ENCODE measurements at places on chromosomes 13 and 19. TPM values are rescaled to one million over a fixed set of nuclear protein-coding genes. Genes with fewer than 3 reads are reported as not detected.

DNA sequence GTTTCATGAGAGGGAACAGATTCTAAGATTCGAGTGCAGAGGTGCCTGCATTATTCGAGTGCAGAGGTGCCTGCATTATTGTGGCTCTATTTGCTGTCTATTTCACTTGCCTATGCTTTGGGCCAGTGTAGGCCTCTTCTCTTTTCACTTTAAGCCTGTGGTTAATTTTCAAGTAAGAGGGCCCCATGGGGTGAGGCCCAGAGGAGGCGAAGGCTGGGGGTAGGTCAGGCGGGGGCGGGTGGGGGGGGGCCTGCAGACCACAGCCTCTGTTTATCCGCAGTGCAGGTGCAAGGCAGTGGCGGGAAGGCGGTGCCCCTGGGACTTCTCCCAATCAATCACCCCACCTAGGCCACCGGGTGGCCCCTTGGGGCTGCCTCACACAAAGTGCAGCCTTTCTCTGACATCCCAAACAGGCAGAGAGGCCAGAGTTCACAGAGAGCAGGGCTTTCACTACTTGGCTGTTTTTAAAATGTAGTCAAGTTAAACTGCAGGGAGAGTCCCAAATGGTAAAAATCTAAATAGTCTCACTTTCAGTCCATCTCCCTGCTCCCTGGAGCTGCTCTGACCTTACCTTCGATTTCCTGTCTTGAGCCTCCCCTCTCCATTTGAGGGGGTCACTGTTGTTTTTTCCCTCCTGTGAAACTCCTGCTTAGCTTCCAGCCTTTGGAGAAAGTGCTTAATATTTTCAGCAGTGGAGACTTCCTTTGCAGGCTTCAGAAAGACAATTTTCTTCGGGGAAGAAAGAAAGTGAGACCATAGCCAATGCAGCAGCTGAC, 249.0 kb downstream of the DLEU7 start:
- H3K27me3 ChIP-seq, result no peaks in the 10 kb centered on the region
- H3K36me3 ChIP-seq, result no peaks in the 10 kb centered on the region
- H3K27ac ChIP-seq, result peak overlapping the region; percentile 79
- H3K4me3 ChIP-seq, result no peak overlapping the region
- H3K4me1 ChIP-seq, result peaks cover 99% of the 10 kb centered on the region

DNA sequence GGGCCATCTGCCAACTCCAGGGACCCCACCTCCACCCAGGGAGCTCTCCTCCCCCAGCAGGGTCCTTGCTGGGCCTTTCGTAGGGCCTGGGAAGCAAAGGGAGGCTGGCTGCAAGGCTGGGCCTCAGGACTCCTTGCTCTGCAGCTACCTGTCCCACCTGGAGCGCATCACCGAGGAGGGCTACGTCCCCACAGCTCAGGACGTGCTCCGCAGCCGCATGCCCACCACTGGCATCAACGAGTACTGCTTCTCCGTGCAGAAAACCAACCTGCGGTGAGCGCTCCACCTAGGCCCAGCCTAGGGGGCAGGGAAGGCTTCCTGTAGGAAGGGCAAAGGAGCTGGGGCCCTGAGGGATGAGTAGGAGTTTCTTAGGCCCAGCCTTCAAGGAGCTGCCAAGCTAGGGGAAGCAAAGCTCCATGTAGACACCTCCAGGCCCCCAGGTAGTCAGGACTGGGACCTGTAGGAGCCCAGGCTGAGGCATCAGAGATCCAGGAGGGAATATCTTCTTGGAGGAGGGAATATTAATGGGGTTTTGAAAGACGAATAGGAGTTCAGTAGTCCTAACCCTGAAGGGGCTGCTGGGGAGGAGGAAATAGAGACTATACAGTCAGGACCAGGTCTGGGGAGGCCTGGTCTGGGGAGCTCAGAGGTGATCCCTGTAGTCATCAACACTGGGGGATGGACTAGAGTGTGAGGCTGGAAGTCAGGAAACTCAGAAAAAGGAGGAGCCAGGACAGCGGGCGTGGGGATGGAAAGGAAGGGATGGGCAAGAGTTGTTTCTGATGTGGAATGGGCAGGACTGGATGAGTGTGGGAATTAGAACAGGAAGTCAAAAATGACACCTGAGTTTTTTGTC, 16.0 kb downstream of the GNA15 start:
- no peak overlapping the region for H3K27ac ChIP-seq
- H3K27me3 ChIP-seq, result no peaks in the 10 kb centered on the region
- H3K4me3 ChIP-seq, result no peak overlapping the region
- peaks cover 15% of the 10 kb centered on the region for H3K4me1 ChIP-seq

- no peak for DNase-seq
- no peaks in the 10 kb centered on the region for H3K36me3 ChIP-seq
- no peaks in the 10 kb centered on the region for H3K4me1 ChIP-seq
- no peak overlapping the region for H3K27ac ChIP-seq
Measured at GRCh38 chr13:98260357-98261164, 83.5 kb upstream of the RNF113B start.

DNA sequence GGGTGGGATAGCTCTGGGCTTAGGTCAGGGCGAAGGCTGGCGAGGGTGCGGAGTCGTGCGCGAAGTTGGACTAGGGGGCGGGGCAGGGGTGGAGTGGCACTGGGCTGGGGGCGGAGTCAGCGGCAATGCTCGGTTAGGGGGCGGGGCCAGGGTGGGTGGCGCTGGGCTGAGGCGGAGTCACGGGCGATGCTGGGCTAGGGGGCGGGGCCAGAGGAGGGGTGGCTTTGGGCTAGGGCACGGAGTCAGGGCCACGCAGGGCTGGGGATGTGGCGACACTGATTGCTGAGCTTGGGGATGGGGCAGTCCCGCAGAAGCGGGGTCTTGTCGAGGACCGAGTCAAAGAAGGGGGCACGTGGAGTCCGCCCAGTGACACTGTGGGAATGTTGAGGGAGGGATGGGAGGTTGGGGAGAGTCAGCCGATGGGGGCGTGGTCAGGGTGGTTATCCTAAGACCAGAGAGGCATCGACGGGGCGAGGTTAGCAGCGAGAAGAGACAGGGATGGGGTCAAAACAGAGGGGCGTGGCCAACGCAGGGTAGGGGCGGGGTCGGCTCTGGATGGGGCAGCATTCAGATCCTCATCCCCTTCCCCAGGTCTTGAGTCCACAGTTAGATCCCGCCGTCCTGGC, 8.7 kb downstream of the HOMER3 start:
- H3K4me1 ChIP-seq, result peaks cover 14% of the 10 kb centered on the region
- peaks cover 11% of the 10 kb centered on the region for H3K36me3 ChIP-seq
- peak overlapping the region; percentile 21 for H3K4me3 ChIP-seq
- no peaks in the 10 kb centered on the region for H3K27me3 ChIP-seq
- no peak overlapping the region for H3K27ac ChIP-seq

Gene FOSB
- total RNA-seq, result 40.9 TPM

DNA sequence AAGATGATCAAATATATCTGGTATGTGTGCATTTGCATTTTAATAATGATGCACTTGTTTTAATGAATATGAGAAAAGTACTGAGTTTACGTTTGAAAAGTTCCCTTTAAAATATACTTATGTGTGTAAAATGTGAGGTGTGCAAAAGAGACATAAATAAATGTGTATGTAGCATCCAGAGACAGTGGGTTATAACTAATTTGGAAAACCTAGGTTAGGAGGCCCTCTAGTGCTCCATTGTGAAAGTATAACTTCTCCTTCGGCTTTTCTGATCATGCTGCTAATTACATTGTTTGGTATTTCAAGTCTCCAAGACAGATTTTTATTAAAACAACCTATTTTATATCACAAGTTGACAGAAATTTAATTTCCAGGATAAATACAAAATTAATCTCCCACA, 30.1 kb downstream of the SCEL start:
- no peak overlapping the region for H3K27ac ChIP-seq
- H3K27me3 ChIP-seq, result no peaks in the 10 kb centered on the region
- DNase-seq, result peak; percentile 48
- no peaks in the 10 kb centered on the region for H3K4me1 ChIP-seq

- H3K27me3 ChIP-seq, result no peaks in the 10 kb centered on the region
- no peaks in the 10 kb centered on the region for H3K36me3 ChIP-seq
- H3K27ac ChIP-seq, result no peak overlapping the region
- no peaks in the 10 kb centered on the region for H3K4me1 ChIP-seq
- DNase-seq, result no peak
- H3K4me3 ChIP-seq, result no peak overlapping the region
Measured at GRCh38 chr13:71828117-71828516, 38.9 kb downstream of the DACH1 start.

Gene ERICH6B
- not detected for total RNA-seq

- no peak for DNase-seq
- peaks cover 2% of the 10 kb centered on the region for H3K27me3 ChIP-seq
- no peak within 1 kb of the TSS for H3K27ac ChIP-seq
- H3K36me3 ChIP-seq, result no peaks in the 10 kb centered on the region
- no peak within 1 kb of the TSS for H3K4me3 ChIP-seq
- H3K4me1 ChIP-seq, result peaks cover 4% of the 10 kb centered on the region
Measured at GRCh38 chr19:55325172-55325571, at the start of gene TMEM150B. TMEM150B (minus strand) TSS chr19:55325341; CDS start chr19:55321036, 4,305 bp downstream.

Gene WDR87
- total RNA-seq, result 0.07 TPM

DNA sequence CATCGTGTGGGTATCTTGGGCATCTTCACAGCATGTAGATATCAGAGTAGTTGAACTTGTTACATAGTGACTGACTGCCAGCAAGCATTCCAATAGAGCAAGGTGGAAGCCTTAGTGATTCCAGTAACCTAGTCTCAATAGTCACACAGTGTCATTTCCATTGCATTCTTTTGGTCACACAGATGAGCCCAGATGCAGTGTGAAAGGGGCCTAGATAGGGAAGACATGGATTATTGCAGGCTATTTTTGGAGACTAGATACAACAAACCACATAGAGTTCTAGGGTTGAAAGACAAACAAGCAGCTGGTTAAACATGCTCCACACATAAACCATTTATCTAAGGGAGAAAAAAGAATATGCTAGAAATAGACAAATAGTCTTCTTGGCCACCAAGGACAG, 553.5 kb downstream of the DCT start:
- H3K36me3 ChIP-seq, result no peaks in the 10 kb centered on the region
- no peaks in the 10 kb centered on the region for H3K27me3 ChIP-seq
- H3K27ac ChIP-seq, result no peak overlapping the region
- DNase-seq, result no peak

DNA sequence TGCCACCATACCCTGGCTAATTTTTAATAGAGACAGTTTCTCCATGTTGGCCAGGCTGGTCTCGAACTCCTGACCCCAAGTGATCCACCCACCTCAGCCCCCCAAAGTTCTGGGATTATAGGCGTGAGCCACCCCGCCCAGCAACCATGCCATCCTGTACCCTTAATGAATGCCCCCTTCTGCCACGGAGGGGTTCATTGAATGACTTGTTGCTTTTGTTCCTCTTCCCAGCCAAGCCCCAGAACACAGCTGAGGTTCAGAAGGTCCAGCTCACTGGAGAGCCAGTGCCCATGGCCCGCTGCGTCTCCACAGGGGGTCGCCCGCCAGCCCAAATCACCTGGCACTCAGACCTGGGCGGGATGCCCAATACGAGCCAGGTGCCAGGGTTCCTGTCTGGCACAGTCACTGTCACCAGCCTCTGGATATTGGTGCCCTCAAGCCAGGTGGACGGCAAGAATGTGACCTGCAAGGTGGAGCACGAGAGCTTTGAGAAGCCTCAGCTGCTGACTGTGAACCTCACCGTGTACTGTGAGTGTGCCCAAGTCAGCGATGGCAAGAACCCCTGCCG, 6.0 kb downstream of the PVR start:
- H3K4me3 ChIP-seq, result no peak overlapping the region
- H3K4me1 ChIP-seq, result peaks cover 11% of the 10 kb centered on the region

- H3K27me3 ChIP-seq, result no peaks in the 10 kb centered on the region
- DNase-seq, result no peak
- peak overlapping the region; percentile 76 for H3K4me3 ChIP-seq
- peak overlapping the region; percentile 84 for H3K27ac ChIP-seq
Measured at GRCh38 chr19:56139847-56140582, 1.1 kb upstream of the ZNF444 start.

- no peak for DNase-seq
- H3K27me3 ChIP-seq, result no peaks in the 10 kb centered on the region
- no peak overlapping the region for H3K27ac ChIP-seq
- H3K36me3 ChIP-seq, result no peaks in the 10 kb centered on the region
- no peaks in the 10 kb centered on the region for H3K4me1 ChIP-seq
Measured at GRCh38 chr19:19606021-19606420, 12.5 kb downstream of the PBX4 start.

DNA sequence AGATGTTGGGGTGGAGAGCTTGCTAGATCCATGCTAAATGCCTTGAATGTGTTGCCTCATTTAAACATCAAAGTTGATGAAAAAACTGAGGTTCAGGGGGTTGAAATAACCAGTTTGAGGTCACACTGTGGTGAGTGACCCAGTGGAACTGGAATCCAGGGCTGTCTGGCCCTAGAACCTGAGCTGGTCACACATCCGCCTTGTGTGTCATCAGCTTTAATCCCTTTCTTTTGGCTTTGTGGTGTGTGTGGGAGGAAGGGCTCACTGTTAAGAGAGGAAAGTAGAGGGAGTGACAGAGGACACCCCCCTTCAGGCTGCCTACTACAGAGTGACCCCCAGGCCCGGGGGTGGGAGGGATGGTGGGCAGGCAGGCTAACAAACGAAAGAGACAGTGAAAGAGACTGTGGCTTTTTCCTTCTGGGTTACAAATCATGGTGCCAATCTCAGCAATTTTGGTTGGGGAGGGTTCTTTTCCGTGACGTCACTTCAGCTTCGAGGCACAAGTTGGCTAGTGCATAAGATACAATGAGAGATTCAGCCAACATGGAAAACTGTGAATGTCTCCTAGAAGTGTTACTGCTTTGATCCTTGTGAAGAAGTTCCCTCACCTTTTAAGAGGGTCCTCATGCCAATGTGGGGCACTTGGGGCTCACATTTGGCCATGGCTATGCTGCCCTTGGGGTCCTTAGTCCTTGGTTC, 164.9 kb downstream of the DLEU7 start:
- H3K4me1 ChIP-seq, result peaks cover 24% of the 10 kb centered on the region
- no peaks in the 10 kb centered on the region for H3K27me3 ChIP-seq
- DNase-seq, result no peak
- no peak overlapping the region for H3K27ac ChIP-seq

- no peak overlapping the region for H3K4me3 ChIP-seq
- no peaks in the 10 kb centered on the region for H3K27me3 ChIP-seq
- H3K27ac ChIP-seq, result no peak overlapping the region
- H3K36me3 ChIP-seq, result no peaks in the 10 kb centered on the region
- H3K4me1 ChIP-seq, result no peaks in the 10 kb centered on the region
Measured at GRCh38 chr13:36509369-36509768, 77.1 kb downstream of the CCNA1 start.

DNA sequence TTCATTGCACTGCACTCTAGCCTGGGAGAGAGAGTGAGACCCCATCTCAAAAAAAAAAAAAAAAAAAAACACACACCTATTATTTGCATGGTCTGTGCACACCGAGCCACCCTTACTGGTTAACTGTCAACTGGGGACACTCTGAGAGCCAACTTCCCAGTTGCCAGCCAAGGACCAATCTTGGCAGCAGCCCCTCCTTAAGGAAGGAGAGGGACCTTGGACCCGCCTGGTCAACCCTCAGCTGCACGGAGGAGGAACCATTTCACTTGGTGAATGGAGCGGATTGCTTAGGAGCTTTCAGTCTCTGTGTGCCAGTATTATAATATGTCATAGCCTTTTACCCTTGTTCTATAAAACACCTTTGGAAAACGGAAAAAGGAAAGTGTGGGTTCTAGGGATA, 24.9 kb downstream of the MICOS13 start:
- no peak for DNase-seq
- no peaks in the 10 kb centered on the region for H3K4me1 ChIP-seq
- no peak overlapping the region for H3K27ac ChIP-seq
- peaks cover 8% of the 10 kb centered on the region for H3K36me3 ChIP-seq
- H3K27me3 ChIP-seq, result no peaks in the 10 kb centered on the region

GRCh38 chr19:34806976-34807860, 34.2 kb upstream of the ZNF599 start:
- H3K4me3 ChIP-seq, result no peak overlapping the region
- H3K27ac ChIP-seq, result no peak overlapping the region
- DNase-seq, result no peak
- peaks cover 7% of the 10 kb centered on the region for H3K27me3 ChIP-seq

Data from B cell (primary cell).